Neural crest cell (in vitro differentiated cells): ENCODE measurements at places on chromosomes 13 and 19.

DNA sequence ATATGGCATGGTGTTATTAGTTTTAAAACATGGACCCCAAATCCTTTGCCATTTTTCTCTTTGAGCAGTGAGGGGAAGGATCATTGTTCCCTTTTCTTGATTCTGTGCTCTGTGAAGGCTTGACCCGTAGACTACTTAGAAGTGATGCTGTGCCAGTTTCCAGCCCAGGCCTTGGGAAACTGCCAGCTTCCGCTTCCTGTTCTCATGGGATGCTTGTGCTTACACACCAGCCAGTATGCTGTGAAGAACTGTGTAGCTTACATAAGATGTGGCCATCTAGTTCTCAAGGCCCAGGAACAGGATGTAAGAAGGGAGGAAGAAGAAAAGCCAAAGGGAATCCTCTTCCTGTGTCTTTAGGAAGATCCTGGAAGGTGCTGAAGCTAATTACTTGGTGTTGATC, 180.9 kb downstream of the PCCA start:
- no peak for DNase-seq

GRCh38 chr13:60175571-60175970, 11.8 kb upstream of the DIAPH3 start:
- DNase-seq: no peak

DNA sequence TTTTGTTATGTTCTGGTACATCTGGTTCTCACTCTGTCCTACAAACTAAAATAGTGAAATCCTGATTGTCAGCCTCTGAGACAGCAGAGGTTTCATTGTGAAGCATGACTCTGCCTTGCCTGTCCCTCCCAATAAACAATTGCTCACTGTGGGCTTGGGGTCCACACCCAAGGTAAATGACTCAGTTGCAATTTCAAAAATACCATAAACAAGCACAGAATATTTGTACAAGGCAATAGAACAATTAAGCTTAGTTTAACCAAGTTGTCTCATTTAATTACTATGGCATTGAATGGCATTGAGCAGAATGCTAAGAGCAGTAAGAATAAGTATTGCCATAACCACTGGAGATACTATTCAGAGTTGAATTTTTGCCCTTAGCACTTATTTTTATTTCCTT, 353.6 kb downstream of the SPRY2 start:
- no peak for DNase-seq

GRCh38 chr13:26957182-26957581, 196.6 kb upstream of the GPR12 start:
- no peak for DNase-seq

DNA sequence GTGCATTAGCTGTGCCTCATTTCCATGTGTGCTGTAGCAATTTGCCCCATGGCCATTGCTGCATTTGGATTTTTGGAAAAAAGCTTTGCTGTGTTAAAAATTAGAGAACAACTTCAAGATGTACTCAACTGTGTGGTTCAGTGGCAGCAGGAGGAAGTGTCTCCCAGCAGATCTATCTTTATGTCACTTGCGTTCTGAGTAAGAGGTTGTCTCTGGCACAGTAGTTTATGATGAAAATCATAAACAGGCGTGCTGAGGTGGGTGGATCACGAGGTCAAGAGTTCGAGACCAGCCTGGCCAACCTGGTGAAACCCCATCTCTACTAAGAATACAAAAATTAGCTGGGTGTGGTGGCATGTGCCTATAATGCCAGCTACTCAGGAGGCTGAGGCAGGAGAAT, 29.0 kb upstream of the RNF17 start:
- DNase-seq: no peak
